Activated CD4-positive, CD25-positive, alpha-beta regulatory T cell treated with anti-CD3 and anti-CD28 coated beads, Interleukin-2, amount 50 U/mL, for 24 hours (primary cell): ENCODE measurements at places on chromosomes 1 and 21.
A peak's percentile ranks its signal among the peaks of the same experiment; 100 is the strongest.

- no peak for ATAC-seq
Measured at GRCh38 chr21:42421018-42421793, 17.5 kb downstream of the UBASH3A start.

- no peak for ATAC-seq
Measured at GRCh38 chr21:34965200-34966174, 83.6 kb downstream of the RUNX1 start.

DNA sequence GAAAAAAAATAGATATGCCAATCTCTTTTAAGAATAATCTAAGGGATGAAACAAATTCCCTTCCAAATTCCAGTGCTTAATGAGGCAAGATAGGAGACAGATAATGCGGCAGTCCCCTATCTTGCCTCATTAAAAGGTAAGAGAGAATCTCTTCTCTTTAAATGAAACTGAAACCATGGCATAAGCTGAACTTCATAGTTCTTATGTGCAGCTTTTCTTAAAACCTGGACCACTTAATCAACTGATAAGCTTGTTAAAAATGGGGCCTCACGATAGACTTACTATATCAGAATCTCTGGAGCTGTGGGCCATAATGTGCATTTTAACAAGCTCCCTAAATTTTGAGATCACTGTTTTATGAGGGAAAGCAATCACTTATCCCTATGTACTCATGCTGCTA, 79.2 kb downstream of the NIBAN1 start:
- no peak for ATAC-seq

- ATAC-seq, result no peak
Measured at GRCh38 chr1:18668046-18668445, 37.4 kb downstream of the PAX7 start.

- ATAC-seq, result no peak
Measured at GRCh38 chr1:53293123-53293522, 34.7 kb downstream of the LRP8 start.

GRCh38 chr1:228059634-228060457, 22.7 kb upstream of the ARF1 start:
- ATAC-seq, result peak; percentile 54

GRCh38 chr21:25328736-25329135, 278.5 kb downstream of the MRPL39 start:
- no peak for ATAC-seq

DNA sequence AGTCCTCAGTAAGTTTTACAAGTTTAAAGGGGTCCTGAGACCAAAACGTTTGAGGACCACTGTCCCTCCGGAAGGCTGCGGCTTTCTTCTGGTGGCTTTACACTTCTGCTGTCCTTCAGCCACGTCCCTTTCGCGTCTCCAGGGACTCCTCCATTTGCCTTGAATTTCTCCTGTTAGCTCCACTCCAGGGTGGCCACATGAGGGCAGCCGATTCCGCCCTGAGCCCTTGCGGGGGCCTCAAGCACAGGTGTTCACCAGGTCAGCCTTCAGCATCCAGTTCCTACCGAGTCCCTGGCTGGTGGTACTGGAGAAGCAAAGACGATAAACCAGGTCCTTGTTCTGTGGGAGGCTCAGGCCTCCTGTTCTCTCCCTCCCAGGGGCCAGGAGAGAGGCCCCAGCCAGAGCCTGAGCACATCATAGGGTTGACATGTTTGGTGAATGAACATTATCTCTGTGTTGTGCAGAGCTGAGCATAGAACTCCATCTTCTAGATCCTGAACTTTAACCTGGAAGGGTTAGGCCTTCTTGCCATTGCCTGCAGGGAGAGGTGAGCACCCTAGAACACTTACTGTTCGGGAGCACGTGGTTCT, 27.4 kb upstream of the COQ8A start:
- no peak for ATAC-seq

DNA sequence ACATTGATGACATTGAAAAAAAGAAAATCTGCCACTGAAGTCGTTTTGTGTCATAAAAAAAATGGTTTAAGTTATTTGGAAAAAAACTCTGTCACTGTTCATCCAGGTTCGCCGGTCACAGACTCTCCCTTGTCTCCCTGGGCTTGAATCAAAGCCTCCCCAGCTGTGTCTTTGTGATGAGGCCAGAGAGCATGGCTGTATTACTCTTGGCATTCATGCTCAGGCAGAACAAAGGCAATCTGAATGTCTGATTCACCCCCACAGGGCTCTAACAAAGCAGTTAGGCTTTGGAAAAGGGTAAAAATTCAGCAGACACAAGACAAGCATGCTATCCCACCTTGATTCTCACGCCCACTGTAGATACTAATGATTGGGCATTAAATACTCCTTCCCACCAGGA, 304.3 kb upstream of the PLD5 start:
- no peak for ATAC-seq

DNA sequence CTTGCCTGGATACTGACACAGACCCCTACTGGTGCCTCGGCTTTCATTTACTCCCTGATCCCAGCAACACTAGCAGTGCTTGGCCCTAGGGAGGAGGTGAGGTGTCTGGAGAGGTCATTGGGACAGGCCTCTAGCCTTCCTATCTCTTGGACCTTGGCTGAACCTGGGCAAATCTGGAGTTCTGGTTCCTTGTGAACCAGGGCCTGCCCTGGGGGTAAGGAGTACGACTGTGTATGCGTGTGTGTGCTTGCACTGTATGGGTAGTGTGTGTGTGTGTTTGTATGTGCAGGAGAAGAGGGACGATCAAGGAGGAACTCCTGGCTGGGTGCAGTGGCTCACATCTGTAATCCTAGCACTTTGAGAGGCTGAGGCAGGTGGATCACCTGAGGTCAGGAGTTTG, 252.7 kb upstream of the CSF3R start:
- no peak for ATAC-seq

GRCh38 chr1:245860657-245861544, 646.2 kb downstream of the SMYD3 start:
- ATAC-seq, result no peak

- peak; percentile 58 for ATAC-seq
Measured at GRCh38 chr1:206442101-206442500, 28.2 kb upstream of the IKBKE start.

- ATAC-seq, result no peak
Measured at GRCh38 chr1:34781844-34782391, 904 bp downstream of the GJB3 start.

GRCh38 chr1:2376931-2377672, 14.3 kb downstream of the MORN1 start:
- no peak for ATAC-seq

GRCh38 chr1:94245747-94246438, 8.5 kb upstream of the ARHGAP29 start:
- ATAC-seq, result no peak
